ENCODE measurements at places on chromosomes 3 and 15.

DNA sequence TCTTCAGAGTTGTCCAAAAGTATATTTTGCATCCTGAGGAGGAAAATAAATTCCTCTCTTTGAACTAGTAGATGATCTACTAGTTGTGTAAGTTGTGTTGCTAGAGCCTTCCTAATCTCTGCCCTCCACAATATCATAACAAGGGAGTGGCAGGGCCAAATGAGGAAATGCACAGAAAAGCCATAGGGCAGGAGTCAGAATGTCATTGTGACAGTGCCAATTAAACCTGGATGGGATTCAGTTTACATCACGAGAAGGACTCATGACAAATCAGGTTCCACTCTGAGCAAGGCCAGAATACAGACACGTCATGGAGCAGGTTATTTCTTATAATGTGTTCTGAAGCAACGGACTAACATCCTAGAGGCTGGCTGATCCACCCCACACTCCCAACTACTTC lies 483.2 kb downstream of the CNTN6 start:
- DNase-seq: no peak

GRCh38 chr3:53641397-53641796 lies 147.0 kb downstream of the CACNA1D start:
- DNase-seq: no peak

DNA sequence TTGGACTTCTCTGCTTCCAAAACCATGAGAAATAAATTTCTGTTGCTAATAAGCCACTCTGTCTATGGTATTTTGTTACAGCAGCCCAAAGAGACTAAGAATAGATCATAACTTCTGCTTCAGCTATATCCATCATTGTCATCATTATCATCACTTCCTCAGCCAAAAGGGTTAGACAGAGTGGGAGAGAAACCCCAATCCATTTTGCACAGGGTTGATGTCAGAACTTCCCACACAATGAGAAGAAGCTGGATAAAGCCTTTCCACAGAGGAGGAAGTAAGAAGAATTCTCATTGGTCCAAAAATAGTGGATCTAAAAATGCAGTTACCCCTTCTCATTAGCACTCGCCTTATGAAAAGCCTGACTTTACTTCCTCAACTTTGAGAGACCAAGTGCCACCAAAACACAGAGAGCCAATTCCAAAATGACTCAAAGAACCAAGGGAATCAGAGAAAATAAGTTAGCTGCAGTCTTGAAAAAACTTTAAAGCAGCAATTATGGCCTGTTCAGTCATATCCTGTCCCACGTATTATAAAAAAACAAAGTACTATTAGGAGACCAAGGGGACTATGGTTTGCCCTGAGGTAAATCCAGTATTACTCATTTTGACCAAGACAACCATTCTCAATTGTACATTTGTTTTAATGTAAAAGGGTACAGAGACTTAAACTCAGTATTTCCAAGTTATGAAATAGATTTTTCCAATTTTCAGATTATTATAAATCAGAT lies 80.2 kb downstream of the WNT5A start:
- no peak for DNase-seq

DNA sequence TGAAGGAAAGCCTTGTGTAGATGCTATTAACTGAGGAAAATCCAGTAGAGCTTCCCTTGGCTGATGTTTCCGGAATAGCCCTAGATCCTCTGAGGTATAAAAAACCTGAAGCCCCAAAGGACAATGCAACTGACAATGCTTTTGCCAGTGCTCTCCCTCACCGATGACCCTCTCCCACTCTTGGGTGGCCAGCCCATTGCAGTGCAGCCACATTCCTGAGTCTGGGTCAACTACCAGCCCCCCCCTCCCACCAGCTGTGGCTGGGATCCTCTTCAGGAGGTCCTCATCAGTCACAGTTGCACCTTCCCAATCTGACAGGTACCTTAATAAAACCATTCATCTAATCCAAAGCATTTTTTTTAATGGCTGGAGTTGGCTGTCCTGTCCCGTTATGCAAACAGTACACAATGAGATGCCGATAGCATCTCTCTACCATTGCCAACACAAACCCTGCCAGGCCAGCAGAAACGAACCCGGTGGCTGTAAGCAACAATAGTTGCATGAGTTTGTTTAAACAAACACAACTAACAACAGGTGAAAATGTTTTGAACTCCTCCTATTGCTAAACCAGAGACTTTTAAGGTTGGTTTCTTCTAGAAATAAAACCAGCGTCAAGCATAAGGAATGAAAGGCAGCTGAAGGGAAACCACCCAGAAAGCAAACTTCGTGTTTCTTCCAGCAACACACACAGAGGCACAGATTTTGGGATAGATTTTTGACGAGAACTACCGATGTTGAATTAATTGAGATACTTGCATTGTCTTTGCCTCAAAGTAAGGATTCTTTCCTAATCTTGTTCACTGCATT lies 128.3 kb upstream of the ARHGEF3 start:
- no peak for DNase-seq

- DNase-seq: peak; percentile 11
Measured at GRCh38 chr15:20340331-20340811, 201.2 kb downstream of the GOLGA6L6 start.

DNA sequence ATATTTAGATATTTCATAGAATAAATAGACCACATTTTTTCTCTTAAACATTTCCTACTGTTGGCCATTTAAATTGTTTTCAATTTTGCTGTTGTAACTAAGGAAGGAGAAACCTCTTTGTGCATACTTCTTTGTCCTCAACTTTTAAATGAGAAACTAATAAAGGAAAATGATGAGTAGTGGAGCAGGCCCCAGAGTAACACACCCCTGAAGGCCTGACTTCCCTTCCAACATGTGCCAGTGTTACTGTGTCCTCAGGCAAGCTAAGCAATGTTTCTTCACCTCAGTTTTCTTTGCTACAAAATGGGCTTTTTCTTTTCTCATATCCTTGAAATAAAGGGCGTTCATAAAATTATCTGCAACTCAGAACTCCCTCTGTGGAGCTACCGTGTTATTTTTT lies 53.7 kb downstream of the RPL22L1 start:
- no peak for DNase-seq

DNA sequence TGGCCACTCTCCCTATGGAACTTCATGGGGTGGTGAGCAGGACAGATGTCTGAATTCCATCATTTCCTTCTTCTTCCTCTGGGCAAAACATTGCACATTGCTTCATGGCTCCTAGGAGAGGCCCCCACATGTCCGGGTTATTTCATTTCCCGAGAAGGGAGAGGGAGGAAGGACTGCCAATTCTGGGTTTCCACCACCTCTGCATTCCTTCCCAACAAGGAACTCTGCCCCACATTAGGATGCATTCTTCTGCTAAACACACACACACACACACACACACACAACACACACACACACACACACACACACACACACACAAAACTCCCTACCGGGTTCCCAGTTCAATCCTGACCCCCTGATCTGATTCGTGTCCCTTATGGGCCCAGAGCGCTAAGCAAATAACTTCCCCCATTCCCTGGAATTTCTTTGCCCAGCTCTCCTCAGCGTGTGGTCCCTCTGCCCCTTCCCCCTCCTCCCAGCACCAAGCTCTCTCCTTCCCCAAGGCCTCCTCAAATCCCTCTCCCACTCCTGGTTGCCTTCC lies 1.9 kb downstream of the RHO start:
- DNase-seq: no peak

GRCh38 chr3:144809380-144809779 lies 837.8 kb downstream of the DIPK2A start:
- no peak for DNase-seq

GRCh38 chr3:53193466-53194209 lies 32.6 kb downstream of the PRKCD start:
- DNase-seq: no peak

GRCh38 chr3:27380433-27381357 lies 11.5 kb upstream of the NEK10 start:
- no peak for DNase-seq

GRCh38 chr3:154799800-154800199 lies 280.3 kb upstream of the MME start:
- DNase-seq: no peak

- no peak for DNase-seq
Measured at GRCh38 chr3:104519468-104520227, 847.1 kb upstream of the ALCAM start.

GRCh38 chr3:55267206-55267930 lies 219.7 kb downstream of the WNT5A start:
- no peak for DNase-seq

GRCh38 chr3:197959500-197959890 lies 522 bp upstream of the LMLN start:
- DNase-seq: no peak

- no peak for DNase-seq
Measured at GRCh38 chr3:188088948-188089685, 64.8 kb upstream of the LPP start.

- no peak for DNase-seq
Measured at GRCh38 chr3:187968883-187969580, 184.9 kb upstream of the LPP start.

DNA sequence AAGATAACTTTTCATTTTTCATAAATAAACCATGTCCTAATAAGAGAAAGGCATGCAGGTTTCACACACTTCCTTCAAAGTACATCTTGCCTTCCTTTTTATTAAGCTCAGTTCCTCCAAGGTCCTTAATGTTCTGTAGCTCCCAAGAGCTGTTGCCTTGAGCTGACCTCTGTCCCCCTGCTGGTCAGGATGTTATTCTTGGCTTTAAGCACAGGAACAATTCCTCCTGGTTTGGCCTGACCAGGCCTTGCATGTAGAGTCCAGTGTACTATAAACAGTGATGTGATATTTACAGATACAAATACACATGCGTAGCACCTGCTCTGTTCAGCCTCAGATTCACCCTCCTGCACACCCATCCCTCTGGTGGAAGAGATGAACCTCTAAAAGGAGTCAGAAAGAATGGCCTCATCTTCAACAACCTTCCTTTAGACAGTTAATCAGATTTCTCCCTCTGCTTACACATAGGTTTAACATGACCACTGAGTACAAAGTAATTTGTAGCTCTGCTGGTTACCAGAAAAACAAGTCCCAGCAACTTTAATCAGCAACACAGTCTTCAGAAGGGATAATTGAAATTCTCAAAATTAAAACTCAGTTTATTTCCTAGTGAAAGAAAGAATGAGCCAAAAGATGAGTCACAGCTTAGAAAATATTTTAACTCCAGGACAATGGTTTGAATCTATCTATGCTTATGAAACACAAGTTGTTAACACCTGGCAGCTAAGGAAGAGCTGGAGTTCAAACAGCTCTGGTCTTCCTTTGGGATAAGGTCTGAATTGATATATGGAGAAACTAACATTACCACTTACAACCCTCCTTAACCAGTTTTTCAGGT lies 46.5 kb downstream of the PTPN9 start:
- DNase-seq: peak; percentile 37

DNA sequence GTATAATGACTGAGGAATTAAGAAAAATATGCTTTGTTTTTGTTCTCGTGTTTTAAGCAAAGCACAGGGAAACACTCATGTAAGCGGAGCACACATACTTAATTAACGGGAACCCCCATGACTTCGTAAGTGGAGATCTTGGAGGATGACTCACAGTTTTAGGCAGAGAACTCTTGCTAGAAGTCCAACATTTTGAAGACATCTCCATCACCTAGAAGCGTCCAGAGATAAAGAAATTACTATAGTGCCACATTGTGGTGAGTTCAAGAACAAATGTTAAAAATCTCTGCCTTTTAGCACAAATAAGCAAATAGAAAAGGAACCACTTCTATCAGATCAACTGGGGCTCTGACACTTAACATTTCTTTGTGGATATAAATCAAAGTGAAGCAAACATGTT lies 194.1 kb upstream of the ARHGEF26 start:
- DNase-seq: no peak

DNA sequence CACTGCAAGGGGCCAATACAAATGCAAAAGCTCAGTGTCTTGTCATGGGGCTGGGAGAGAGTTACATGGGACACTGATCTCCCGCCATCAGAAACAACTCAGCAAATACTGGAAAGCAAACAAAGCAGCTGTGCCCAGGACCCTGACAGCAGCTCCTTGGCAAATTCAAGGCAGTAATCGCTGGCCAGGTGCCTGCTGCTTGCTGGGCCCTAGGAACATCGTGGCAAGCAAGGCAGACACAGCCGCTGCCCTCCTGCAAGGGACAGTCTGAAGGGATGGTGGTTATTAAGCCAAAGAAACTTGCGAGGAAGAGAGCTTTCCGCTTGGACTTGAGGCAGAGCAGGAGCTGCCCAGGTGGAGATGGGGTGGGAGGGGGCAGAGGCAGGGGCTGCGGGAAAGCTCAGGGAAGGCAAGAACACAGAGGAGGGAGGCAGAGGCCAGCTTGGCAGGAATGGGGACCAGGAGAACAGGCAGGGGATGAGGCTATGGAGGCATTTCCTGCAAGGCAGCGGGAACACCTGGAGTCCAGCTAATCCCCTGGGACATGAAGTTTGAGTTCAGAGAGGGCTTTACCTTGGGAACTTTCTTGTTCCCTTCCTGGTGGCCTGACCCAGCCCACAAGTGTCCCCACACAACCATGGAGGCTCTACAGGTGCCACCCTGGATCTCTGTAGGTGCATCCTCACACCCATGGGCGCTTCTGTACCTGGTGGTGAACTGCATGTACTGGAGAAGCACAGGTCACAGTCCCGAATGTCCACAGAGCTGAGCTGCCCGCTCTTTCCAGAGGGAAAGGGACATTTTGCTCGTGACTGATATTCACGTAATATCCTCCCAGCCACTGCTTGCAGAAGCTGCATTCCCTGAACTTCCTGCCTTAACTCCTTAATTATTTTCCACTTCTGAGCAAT lies 78.7 kb upstream of the ATP2B2 start:
- no peak for DNase-seq

DNA sequence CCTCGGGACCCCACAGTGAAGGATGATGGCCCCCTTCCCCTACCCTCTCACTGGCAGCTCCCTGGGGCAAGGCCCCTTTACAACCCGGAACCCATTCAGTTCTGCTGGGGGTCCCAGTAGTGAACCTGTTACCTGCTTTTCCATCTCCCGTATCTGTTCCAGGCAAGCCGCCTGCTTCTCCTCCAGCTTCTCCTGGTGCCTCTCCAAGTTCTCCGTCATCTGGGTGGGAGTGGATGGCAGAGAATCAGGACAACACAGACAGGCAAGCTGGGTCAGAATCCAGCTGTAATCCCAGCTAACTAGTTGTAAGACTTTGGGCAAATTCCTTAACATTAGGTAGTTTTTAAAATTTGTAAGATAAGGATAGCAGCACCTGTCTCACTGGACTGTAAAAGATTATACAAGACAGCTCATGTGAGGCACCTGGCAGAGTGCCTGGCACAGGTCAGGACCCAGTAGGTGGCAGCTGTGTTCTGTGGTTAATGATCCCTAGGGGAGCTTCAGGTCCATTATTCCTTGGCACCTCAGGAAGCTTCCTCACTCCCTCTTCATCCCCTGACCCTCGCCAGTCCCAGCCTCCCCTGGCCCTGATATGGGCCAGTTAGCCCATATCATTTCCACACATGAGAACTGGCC lies 6.4 kb upstream of the ANKRD63 start:
- DNase-seq: no peak

- no peak for DNase-seq
Measured at GRCh38 chr3:25297667-25298585, 130.1 kb upstream of the RARB start.

- DNase-seq: no peak
Measured at GRCh38 chr3:124529826-124530571, 200.3 kb upstream of the UMPS start.

- DNase-seq: no peak
Measured at GRCh38 chr3:59001675-59002074, 48.1 kb downstream of the CFAP20DC start.
